ENCODE measurements at places on chromosomes 5 and 9. TPM values are rescaled to one million over a fixed set of nuclear protein-coding genes. Genes with fewer than 3 reads are reported as not detected.

Gene TBC1D2
- 9.4 TPM for total RNA-seq

Gene POU4F3
- total RNA-seq = not detected

Gene CA9
- 0.82 TPM for total RNA-seq

Gene CAVIN4
- total RNA-seq = 0.24 TPM

Gene GABRB2
- total RNA-seq = 8.0 TPM

Gene KIF4B
- not detected for total RNA-seq

GRCh38 chr9:138103849-138104206 lies 226.2 kb downstream of the CACNA1B start:
- DNase-seq = no peak

GRCh38 chr9:19924080-19924479 lies 135.2 kb upstream of the SLC24A2 start:
- no peak for DNase-seq

DNA sequence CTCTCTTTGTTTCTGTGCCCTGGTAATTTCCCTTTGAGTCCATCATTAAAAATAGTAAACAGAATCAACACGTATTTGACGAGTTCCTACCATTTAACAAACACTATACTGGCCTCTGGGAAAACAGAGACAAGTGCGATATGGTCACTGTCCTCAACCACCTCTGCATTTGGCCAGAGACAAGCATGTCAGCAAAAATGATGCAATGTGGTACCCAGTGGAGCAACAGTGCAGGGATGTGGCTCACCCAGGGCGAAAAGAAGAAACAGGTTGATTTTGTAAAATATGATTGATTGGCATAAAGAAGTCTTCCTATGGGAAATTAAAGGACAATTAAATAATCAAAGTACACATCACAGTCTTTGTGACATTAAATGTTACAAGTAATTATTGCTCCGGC lies 99.1 kb downstream of the CFAP90 start:
- no peak for DNase-seq

DNA sequence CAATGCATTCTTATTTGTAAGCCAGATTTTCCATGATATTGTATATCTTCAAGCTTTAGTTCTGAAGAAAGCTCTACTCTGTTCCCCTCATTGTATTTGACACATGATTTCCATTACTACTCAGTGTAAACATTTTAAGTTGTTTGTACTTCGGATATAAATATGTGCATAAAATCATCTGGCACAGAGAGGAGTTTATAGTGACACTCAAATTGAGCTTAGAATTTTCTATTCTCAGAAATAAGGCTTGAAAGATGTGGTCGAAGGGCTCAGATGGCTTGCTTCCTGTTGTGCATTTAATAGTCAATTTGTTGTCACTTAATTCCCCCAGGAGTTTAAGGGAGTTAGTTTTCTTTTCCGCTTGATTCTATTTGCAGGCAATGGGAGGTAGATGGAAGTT lies 88.8 kb downstream of the PPIC start:
- DNase-seq = no peak

DNA sequence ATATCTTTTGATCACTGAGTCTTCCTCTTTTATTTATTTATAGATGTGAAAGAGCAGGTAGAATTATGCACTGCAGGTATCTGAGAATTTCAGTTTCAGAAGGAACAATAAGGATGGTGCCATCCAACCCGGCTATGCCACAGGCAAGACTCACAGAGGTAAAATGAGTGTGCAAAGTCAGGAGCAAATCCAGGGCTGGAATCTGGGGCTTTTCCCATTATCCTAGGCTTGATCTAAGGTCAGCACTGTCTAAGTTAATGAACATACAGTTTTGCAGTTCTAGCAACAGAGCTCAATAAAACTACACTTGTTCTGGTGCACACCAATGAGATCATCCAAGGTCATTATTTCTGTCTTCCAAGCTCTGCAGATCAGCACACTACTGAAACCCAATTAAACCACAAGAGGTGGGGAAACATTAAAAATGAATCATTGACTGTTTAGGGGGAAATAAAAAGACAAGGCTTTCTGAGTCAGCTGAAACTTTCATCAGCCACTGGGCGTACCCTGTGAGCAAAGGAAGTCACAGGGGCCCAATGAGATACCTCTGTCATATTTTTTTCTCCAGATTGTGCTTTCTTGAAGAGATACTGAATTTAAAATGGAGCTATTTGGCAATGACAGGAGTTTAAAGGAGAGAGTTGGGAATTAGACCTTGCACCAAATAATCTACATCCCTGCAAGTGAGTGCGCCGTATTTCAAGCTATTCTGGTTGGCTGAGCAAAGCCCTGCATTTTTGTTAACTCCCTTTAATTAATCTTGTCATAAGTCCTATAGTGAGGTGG lies 662.2 kb upstream of the ZNF608 start:
- DNase-seq = no peak

- no peak for DNase-seq
These were observed 306.8 kb downstream of the SEMA5A start for GRCh38 chr5:9239071-9239470.

DNA sequence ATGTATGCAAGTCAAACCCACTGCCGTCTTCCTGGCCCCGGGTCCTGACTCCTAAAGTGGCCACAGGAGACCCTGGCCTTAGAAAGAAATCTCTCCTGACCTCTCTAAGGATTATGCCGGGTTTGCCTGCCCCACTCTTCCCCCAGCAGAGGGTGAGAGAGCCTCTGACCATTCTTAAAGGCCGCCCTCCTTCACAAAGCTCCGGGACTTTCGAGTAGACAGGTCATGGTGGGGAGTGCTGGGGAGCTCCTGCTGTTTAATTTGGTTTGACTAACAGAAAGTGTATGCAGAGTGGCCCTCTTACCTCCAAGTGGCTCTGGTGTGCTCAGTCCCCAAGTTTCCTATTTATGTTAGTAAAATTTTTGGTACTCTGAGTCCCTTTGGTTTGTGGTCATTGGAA lies 111.8 kb downstream of the LRRC70 start:
- DNase-seq = no peak

GRCh38 chr9:116365056-116365471 lies 211.5 kb downstream of the PAPPA start:
- DNase-seq = no peak

GRCh38 chr5:154520861-154521453 lies 42.9 kb upstream of the HAND1 start:
- DNase-seq = no peak

GRCh38 chr9:120310035-120310434 lies 269.9 kb downstream of the CDK5RAP2 start:
- DNase-seq = no peak

- DNase-seq = no peak
These were observed 57.1 kb downstream of the FOXD1 start for GRCh38 chr5:73391441-73391881.
